Thymus (tissue), 14 donors: ENCODE measurements at places on chromosomes 6 and 20. TPM values are rescaled to one million over a fixed set of nuclear protein-coding genes. Genes with fewer than 3 reads are reported as not detected.

DNA sequence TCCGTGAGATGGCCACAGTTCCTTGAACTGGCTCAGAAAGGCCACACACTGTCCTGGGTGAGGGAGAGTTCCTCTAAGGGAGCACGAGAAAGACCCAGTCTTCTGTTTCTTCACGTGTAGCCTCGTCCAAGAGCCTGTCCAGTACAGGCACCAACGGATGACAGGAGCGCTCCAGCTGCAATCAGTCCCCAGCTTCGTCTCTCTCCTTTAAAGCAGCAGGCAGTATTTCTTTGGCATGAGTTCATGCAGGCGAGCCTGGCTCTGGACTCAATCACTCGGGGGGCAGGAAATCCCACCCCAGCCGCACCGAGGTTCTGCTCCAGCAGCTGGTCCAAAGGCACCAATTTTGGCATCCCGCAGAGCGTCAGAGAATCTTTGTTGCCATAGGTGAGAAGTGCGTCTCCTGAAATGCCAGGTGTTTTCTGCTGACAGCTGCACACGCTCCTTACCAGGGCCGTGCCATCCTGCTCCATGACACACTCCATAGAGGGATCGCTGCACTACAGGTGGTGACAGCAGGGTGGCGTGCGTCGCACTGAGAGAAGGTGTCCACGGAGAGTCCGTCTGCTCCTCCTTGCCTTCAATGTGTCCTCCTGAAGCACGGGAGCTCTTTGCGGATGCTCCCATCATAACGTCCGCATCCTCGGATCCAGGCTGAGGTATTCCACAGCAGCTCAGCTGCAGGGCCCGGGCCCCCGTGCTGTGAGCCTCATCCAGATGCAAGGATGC lies 59.6 kb upstream of the AFDN start:
- no peaks in the 10 kb centered on the region for H3K36me3 ChIP-seq
- no peak for DNase-seq
- H3K4me3 ChIP-seq = no peak overlapping the region
- no peaks in the 10 kb centered on the region for H3K27me3 ChIP-seq
- H3K4me1 ChIP-seq = no peaks in the 10 kb centered on the region

GRCh38 chr20:63054103-63054474 lies 47.3 kb upstream of the BHLHE23 start:
- no peak for DNase-seq
- no peaks in the 10 kb centered on the region for H3K36me3 ChIP-seq
- peaks cover 44% of the 10 kb centered on the region for H3K27me3 ChIP-seq
- no peak overlapping the region for H3K4me3 ChIP-seq

GRCh38 chr6:13776602-13777001 lies 37.8 kb downstream of the MCUR1 start:
- no peaks in the 10 kb centered on the region for H3K27me3 ChIP-seq
- H3K4me3 ChIP-seq = no peak overlapping the region
- no peaks in the 10 kb centered on the region for H3K4me1 ChIP-seq
- no peaks in the 10 kb centered on the region for H3K36me3 ChIP-seq

DNA sequence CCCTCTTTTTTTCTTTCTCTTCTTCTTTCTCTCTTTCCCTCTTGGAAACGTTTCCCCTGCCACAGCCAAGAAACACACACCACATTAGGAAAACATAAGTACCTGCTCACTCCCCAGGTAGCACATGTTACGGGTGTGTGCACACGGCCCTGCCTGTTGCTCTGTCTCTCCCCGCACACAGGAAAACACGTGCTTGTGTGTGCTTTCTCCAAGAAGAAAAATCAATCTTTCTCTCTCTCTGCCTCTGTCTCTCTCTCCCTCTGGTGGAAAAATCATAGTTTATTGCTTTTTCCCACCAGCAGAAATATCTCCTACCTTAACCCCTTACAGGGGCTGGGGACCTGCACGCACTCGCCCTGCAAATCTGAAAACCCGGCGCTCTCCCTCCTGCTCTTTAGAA lies 102.3 kb downstream of the EDN3 start:
- H3K4me1 ChIP-seq = no peaks in the 10 kb centered on the region
- no peak for DNase-seq
- no peak overlapping the region for H3K4me3 ChIP-seq
- peaks cover 53% of the 10 kb centered on the region for H3K27me3 ChIP-seq
- H3K36me3 ChIP-seq = no peaks in the 10 kb centered on the region
- no peak overlapping the region for H3K27ac ChIP-seq

- H3K4me1 ChIP-seq = peaks cover 3% of the 10 kb centered on the region
- no peak overlapping the region for H3K27ac ChIP-seq
- H3K27me3 ChIP-seq = peaks cover 17% of the 10 kb centered on the region
- H3K36me3 ChIP-seq = no peaks in the 10 kb centered on the region
- DNase-seq = no peak
These were observed 69.4 kb downstream of the NRN1 start for GRCh38 chr6:5937169-5937909.

- DNase-seq = no peak
- no peaks in the 10 kb centered on the region for H3K36me3 ChIP-seq
- H3K27ac ChIP-seq = no peak overlapping the region
- no peak overlapping the region for H3K4me3 ChIP-seq
- no peaks in the 10 kb centered on the region for H3K27me3 ChIP-seq
- H3K4me1 ChIP-seq = peaks cover 12% of the 10 kb centered on the region
These were observed 5.0 kb downstream of the ASIP start for GRCh38 chr20:34246126-34246626.

DNA sequence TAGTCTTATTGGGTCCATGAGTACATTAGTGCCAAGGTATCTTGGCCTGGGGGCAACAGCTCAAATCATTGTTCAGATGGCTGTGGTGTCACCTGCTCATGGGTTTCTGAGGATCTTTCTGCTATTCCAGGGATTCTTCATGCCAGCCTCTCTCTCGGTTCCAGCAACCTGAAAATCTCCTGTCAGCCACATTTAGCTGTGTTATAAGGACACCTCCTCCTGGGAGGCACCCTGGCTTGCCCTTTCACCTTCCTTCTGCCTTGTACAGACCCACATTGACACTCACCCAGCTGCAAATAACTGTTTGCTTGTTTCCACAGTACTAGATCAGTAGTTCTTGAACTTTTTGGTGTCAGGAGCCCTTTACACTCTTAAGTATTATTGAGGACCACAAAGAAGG lies 159.9 kb downstream of the GRM4 start:
- H3K27ac ChIP-seq = no peak overlapping the region
- H3K27me3 ChIP-seq = no peaks in the 10 kb centered on the region
- no peak for DNase-seq
- no peaks in the 10 kb centered on the region for H3K4me1 ChIP-seq

- H3K27ac ChIP-seq = no peak overlapping the region
- H3K36me3 ChIP-seq = no peaks in the 10 kb centered on the region
- H3K4me1 ChIP-seq = no peaks in the 10 kb centered on the region
These were observed 10.1 kb upstream of the HEY2 start for GRCh38 chr6:125739364-125739763.

- no peaks in the 10 kb centered on the region for H3K36me3 ChIP-seq
- H3K4me3 ChIP-seq = no peak overlapping the region
- no peak overlapping the region for H3K27ac ChIP-seq
- H3K4me1 ChIP-seq = no peaks in the 10 kb centered on the region
- DNase-seq = no peak
These were observed 1642.2 kb downstream of the KHDRBS2 start for GRCh38 chr6:60643870-60644269.

DNA sequence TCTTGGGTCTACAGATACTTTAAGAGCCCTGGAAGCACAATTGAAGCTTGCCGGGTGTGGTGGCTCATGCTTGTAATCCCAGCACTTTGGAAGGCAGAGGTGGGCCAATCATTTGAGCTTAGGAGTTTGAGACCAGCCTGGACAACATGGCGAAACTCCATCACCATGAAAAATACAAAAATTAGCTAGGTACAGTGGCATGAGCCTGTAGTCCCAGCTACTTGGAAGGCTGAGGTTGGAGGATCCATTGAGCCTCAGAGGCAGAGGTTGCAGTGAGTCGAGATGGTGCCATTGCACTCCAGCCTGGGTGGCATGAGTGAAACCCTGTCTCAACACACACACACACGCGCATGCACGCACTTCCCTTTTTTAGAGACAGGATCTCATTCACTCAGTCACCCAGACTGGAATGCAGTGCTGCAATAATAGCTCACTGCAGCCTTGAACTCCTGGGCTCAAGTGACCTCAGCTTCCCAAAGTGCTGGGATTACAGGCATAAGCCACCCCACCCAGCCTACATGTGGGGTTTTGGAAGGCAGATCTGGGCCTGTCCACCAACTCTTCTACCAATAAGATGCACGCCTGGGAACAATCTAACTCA lies 182.5 kb upstream of the JARID2 start:
- no peak for DNase-seq
- H3K27me3 ChIP-seq = no peaks in the 10 kb centered on the region
- H3K4me1 ChIP-seq = peaks cover 4% of the 10 kb centered on the region
- H3K4me3 ChIP-seq = no peak overlapping the region
- H3K27ac ChIP-seq = peak overlapping the region; percentile 26

DNA sequence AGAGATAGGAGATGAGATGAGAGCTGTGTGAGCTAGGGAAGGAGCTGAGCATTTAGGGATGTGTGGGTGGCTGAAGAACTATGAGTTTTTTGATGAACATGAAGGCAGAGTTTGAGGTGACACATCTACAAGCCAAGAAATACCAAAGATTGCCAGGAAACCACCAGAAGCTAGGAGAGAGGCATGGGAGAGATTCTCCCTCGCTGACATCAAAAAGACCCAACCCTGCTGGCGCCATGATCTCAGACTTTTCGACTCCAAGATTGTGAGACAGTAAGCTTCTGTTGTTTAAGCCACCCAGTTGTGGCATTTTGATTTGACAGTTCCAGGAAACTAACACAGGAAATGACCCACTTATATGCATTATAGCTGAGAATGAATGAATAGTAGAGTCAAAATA lies 790.9 kb downstream of the TFAP2A start:
- DNase-seq = no peak
- no peak overlapping the region for H3K4me3 ChIP-seq
- no peaks in the 10 kb centered on the region for H3K36me3 ChIP-seq
- H3K27ac ChIP-seq = no peak overlapping the region
- H3K4me1 ChIP-seq = no peaks in the 10 kb centered on the region

DNA sequence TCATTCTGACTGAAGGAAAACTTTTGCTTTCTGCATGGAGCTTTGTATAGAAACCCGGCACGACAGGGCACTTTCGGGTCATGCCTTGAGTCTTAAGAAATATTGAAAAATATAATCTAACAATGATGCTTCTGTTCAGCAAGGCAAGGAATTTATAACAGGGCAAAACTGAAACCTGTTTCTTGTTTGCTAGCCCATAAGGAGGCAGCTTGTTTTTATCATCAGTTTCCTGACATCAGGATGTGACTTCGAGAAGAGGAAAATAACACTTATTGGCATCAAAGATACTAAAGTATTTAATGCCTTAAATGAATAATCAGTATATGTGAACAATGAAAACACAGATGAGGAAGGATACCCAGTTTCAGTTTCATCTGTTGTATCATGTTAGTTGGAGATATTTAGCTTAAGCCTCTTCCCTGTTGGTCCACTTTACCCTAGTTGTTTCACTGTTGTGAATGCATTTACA lies 146.5 kb downstream of the CDKAL1 start:
- no peak overlapping the region for H3K27ac ChIP-seq
- H3K4me1 ChIP-seq = no peaks in the 10 kb centered on the region
- H3K27me3 ChIP-seq = no peaks in the 10 kb centered on the region
- no peak overlapping the region for H3K4me3 ChIP-seq
- H3K36me3 ChIP-seq = no peaks in the 10 kb centered on the region

DNA sequence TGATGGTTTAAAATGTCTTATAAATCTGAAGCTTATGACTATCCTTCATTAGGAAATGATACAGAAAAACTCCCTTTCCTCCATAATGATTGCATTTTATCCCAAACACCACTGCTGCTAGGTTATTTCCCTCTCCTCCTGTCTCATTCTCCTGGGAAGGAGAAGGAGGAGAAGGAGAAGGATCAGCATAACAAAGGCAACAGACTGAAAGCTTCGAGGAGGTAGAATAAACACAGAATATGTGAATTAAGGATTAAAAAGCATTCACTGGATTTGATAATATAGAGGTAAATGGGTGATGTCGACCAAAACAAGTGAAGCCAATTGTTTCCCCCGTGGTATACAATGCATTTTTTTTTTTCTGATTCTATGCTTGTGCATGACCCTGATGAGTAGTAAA lies 82.0 kb downstream of the WASF1 start:
- no peak for DNase-seq
- H3K27me3 ChIP-seq = no peaks in the 10 kb centered on the region
- H3K4me3 ChIP-seq = no peak overlapping the region
- peaks cover 6% of the 10 kb centered on the region for H3K4me1 ChIP-seq
- H3K27ac ChIP-seq = no peak overlapping the region

GRCh38 chr20:53013847-53014246 lies 41.7 kb downstream of the TSHZ2 start:
- H3K36me3 ChIP-seq = no peaks in the 10 kb centered on the region
- no peak overlapping the region for H3K27ac ChIP-seq
- no peak for DNase-seq
- H3K4me3 ChIP-seq = no peak overlapping the region

DNA sequence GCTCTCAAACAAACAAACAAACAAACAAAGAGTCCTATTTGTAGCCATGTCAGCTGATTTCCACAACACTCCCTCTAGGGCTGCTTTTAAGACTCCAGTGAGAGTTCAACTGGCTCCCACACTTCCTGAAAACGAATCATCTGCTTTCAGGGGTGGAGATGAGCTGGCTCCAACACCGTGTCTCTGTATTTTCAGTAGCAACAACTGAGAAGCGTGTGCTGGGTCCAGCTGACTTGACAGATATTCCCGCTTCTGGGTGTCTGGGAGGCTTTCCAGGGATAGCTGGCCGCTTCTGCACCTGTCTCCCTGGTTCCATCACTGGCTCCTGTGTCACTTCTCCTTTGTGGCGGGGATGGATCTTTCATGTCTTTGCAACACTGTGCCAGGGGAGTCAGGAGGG lies 272.5 kb upstream of the SOX4 start:
- no peaks in the 10 kb centered on the region for H3K4me1 ChIP-seq
- H3K27me3 ChIP-seq = no peaks in the 10 kb centered on the region
- DNase-seq = no peak
- H3K36me3 ChIP-seq = no peaks in the 10 kb centered on the region

DNA sequence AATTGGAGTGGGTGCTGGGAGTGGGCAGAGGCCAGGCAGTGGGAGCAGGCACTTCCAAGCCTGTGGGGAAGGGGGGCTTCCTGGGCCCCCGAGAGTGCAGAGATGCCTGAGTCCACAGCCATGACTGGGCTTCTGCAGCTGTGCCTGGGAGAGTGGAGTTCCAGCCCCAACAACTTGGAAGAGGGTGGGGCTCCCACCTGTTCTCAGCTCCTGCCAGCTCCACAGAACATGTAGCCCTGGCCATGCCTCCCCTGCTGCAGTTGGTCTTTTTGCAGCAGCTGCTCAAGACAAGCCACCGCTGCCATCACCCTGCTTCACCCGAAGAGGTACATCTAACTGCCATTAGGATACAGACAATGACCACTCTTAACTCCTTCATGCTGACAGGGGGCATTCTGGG lies 1092.3 kb downstream of the KHDRBS2 start:
- H3K36me3 ChIP-seq = no peaks in the 10 kb centered on the region
- H3K4me1 ChIP-seq = no peaks in the 10 kb centered on the region
- no peak overlapping the region for H3K4me3 ChIP-seq
- no peaks in the 10 kb centered on the region for H3K27me3 ChIP-seq

PLA2G7 gene
- 9.3 TPM for total RNA-seq

SS18L1 gene
- total RNA-seq = 6.2 TPM

MATN4 gene
- 0.14 TPM for total RNA-seq

ADGRF1 gene
- total RNA-seq = 0.19 TPM

UBE2V1 gene
- total RNA-seq = 33.8 TPM

ABHD16B gene
- not detected for total RNA-seq
